ENCODE measurements at places on chromosomes 16 and 17.

DNA sequence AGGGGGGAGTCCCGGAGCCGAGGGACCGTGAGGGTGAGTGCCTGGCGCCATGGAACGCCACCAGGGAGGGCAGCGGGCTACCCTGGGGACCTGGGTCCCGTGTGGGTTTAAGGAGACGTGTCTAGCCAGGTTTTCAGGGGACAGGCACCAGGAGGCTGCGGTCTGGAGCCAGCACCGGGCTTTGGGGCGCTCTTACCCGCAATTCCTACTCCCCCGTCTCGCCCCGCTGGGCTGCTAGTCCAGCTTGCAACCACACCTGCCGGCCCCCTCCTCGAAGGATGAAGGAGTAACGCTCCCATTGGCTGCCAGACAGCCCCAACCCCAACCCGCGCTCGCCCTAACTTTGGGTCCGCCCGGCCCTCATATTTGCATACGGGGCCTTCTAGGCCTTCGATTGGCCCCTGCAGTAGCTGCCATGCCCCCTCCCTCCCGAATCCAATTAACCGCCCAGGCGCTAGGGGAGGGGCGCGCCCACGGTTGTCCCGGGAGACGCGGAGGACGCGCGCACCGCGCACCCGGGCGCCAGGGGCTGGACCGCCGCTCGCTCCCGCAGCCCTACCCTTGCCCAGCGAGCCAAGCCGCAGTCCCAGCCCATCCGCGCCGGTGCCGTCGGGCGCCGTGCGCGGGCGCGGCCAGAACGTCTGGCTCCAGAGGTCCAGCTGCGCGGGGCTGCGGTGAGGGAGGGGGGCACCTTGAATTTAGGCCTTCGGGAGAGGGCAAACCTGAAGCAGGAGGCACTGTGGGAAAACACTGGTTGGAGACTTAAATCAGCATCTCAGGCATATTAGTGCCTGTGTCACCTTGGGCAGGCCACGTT, at the start of gene TTLL6:
Gene TTLL6 (minus strand): TSS at position 456 of the 817 bp plus-strand sequence. CDS start 157 bp downstream, at position 299.
- peak; percentile 63 for DNase-seq

DNA sequence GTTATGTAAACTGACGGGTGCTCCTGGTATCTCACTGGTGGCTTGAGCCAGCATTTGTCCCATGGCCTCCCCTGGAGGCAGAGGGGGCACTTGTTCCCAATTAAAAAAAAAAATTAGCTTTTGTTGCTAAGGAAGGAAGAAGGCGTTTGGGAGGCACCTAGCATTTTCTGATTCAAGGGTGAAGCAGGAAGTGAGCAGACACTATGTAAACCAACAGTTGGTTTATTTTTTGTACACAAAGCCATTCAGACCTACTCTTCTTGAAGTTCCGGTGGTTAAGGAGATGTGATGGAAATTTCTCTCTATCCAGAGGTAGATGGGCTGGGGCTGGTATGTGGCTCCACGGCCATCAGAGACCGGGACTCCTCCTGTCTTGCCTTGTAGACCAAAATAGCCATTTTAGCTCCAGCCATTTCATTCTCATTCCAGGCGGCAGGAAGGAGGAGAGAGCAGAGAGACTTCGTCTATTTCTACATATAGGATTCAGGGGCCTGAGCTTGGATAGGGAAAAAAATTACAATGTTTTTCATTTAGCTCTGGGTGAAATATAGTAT, 103.0 kb downstream of the SNX29 start:
- no peak for DNase-seq

DNA sequence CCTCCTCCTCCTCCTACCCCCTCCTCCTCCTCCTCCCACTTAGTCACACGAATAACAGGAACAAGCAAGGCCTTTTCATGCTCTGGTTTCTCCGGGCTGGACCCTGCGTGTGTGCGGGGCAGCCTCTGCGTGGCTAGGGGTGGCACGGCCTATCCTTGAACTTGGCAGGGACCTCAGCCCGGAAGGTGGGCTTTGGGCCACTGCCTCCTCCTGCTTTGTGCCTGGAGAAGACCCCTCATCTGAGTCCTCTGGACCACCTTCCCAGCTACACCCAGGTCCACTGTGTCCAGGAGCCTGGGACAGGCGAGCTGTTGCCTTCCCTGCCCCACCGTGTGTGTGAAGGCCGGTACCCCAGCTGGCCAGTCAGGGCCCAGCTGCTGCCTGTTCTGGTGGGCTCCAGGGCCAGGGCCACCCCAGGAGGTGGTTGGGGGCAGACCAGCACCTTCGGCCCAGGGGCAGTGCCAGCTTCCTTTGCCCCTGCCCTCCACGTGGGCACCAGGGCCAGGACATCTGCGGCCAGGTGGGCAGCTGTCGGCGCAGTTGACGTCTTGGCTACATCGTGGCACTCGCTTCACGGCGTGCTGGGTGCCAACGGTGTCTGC, 35.4 kb downstream of the GINS2 start:
- DNase-seq: no peak

DNA sequence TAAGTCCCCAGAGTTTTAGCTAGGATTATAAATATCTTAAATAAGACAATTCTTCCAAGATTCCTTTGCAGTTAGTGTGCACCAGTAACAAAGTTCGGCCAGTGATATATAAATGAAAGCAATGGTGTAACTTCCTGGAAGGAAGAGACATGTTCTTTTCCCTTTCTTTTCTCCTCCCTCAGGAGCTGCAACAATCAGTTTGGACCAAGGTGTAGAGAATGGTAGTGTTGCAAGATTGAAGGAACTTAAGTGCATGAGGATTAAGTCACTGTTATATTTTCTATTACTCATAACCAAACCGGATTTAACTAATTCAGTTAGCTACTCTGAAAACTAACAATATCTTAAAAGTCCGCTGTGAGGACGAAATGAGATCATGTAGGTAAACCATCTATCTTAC, 68.9 kb upstream of the KCNJ16 start:
- DNase-seq: no peak

- no peak for DNase-seq
These were observed 12.6 kb downstream of the PHB1 start for GRCh38 chr17:49401971-49402611.

DNA sequence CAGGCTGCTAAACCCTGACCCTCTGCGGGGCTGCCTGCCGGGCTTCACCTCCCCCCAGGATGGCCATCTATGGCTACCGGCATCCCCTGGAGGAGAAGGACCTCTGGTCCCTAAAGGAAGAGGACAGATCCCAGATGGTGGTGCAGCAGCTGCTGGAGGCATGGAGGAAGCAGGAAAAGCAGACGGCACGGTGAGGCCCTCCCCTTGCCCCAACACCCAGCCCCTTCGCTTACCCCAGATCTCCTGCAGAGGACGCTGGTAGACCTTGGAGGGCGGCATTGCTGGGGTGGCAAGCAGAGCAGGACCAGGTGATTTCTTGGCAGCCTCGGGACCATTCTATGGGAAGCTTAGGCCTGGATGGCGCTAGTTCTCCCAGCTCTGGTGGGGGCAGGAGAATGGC, 24.5 kb downstream of the ABCC3 start:
- DNase-seq: no peak

DNA sequence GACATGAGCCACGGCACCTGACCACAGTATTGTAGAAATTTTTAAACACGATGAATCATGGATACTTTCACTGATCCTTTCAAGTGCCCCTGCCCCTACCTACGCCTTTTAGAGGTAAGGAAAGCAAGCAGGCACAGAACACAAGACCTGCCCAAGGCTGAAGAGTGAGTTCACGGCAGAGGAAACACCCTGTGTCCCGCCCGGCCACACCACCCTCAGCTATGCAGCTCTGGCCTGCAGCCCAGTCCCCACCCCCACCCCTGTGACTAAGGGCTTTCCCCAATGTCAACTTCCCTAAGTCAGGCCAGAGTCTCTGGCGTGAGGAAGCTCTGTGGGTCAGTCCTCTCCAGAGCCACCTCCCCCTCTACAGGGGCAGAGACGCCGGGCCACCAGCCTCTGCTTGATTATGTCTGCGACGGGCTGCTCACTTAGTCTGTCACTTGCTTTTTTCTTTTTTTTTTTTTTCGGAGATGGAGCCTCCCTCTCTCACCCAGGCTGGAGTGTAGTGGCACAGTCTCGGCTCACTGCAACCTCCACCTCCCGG, 8.4 kb downstream of the SLC16A5 start:
- no peak for DNase-seq

DNA sequence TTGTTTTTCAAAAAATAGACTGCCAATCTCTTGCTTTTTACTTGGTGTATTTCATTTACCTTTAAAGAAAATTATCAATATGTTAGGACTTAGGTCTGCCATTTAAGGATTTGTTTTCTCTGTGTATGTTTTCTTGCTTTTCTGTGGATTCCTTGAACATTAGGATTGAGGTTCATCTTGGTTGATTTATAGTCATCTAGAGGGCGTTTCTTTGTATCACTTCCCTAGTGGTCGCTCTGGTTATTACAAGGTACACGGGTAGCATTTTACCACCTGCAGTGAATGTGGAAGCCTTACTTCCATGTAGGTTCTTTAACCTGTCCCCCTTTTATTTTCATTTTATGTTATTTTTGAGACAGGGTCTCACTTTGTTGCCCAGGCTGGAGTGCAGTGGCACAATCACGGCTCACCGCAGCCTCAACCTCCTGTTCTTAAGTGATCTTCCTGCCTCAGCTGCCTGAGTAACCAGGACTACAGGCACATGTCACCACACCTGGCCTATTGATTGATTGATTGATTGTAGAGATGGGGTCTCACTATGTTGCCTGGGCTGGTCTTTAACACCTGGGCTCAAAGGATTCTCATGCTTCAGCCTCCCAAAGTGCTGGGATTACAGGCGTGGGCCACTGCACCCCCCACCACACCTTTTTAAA, 35.2 kb upstream of the CBX4 start:
- DNase-seq: peak; percentile 73

DNA sequence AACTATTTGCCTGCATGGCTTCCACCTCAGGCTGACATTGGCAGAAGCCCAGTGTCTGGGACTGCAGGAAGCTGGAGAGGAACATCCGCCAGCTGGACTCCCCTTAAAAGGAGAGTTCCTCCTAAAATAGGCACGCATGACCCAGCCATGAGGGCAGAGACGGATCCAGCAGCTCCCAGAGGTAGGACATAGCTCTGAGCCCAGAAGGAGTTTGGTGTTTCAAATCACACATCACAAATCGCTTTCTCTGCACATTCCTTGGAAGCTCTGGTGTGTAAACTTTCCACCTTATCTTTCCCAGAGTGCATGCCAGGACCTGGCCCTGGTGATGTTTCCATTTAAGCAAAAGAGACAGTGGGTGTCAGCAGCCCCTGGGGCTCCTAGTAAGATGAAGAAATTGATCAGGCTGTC, 231.1 kb upstream of the CDH5 start:
- no peak for DNase-seq

DNA sequence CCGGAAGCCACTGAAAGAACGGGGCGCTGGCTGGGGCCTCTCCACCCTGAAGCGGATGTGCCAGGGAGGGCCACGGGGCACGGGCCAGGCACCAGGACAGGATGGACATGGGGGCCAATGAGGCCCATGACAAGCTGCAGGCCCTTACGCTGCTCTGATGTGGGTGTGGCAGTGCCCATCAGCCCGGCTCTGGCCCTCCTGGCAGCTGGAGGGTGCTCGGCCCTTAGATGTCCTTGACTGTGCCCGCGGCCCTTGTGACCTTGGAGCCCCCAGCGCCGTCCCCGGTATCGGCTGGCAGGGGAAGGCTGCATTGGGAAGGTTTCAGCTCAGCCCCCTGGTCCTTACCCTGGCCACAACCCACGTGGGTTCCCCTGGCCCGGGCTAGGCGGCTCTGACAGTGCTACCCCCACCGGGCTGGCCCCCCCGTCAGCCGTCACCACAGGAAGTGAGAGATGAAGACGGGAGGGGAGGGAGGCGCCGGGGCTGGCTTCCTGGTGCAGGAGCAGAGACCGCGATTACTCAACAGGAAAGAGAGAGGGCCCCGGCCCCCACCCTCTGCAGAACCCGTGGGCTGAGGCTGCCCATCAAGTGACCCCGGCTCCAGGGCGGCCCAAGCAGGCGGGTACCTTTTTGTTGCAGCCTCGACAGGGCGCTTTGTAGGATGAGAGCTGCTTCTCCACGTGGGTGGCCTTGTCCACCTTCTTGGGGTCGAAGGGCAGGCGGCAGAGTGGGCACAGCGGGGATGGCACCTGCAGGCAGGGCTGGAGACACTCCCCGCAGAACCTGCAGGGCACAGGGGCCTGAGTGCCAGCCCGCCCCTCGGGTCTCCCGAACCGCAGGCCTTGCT, 5.3 kb downstream of the RNF166 start:
- DNase-seq: peak; percentile 80

- DNase-seq: no peak
These were observed 6.5 kb upstream of the XYLT2 start for GRCh38 chr17:50339381-50339780.

GRCh38 chr16:84652566-84652965, 4.3 kb downstream of the KLHL36 start:
- no peak for DNase-seq

DNA sequence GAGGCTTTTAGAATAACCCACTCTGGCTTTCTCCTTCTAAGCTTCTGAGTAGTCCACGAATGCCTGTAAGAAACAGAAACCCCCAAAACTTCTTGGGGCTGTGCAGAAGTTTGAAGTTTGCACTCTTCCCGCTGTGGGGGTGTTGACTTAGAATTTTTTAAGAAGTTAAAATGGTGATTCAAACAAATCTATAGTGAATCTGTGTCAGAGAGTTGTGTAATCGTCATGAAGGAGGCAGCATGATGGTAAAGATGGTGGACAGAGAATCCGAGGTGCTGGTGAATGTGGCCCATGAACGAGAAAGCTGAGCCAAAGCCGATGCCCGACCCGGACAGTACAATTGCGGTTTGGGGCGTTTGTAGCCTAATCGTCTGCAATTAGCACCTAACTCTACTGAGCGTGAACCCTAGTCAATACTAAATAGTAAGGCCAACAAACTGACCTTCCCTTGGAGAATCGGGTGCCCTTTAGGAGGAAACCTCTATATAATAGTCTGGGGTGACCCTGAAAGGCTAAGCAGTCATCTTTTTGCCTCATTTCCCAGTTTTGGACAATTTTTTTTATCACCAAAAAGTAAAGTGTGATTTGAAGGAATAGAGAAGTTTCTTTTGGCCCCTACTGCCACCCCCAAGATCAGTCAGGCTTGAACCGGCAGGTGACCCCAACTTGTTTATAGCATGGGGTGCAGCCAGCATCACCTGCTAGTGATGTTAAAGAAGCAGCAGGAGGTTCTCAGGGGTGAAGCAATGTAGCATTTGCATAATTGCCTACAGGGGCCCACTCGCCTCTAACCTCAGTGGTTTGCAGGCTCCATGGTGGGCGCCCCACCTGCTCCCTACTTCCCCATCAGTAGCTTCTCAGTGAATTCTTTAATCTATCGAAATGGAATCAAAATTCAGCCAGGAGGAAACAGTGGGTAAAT, 11.2 kb downstream of the IRF8 start:
- peak; percentile 80 for DNase-seq

DNA sequence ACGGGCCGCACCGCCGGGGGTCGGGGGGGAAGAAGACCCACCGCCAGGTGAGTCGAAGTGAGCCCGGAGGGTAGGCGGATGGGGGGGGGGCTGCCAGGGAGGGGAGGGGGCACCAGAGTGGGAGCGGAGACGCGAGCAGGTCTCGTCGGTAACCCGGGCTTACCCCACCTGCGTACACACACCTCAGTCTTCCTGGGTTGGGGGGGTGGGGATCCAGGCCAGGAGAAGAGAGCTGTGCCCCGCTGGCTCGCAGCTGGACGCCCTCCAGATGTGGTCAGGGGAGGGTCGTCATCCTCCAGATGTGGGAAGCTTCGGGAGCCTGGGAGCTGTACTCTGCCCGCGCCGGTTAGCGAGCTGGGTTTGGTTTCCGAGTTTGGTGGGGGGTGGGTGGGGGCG, 1.2 kb downstream of the CACNA1G start:
- no peak for DNase-seq

- DNase-seq: no peak
These were observed 1.2 kb downstream of the MIF4GD start for GRCh38 chr17:75269844-75270217.

All from NAMALWA (cell line).